ENCODE measurements at places on chromosomes 4 and X.

DNA sequence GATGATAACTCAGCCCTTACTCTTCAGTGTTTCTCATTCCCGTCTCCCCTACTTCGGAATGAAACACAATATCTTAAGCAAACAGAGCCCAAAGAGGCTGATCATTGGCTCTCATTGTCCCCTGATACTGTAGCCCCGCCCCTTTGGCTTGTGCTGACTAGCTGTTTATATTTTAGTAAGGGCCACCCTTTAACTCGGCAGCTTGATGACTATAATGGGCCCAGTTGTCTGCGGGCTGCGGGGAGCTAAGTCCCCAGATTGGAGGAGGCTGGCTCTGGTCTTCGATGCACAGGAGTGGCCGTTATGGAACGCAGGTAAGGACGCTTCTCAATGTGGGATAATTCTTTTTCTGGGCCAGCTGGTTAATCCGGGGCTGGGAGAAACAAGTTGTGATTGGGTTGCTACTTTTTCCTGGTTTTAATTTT, at the start of gene TRIM2:
Gene TRIM2, plus strand, starts transcription at position 197 of the 425 bp plus-strand sequence. Its CDS starts 88 bp downstream, at position 285.
- ATAC-seq, result no peak

- ATAC-seq, result no peak
Measured at GRCh38 chr4:153087671-153088194, 116.5 kb upstream of the TRIM2 start.

DNA sequence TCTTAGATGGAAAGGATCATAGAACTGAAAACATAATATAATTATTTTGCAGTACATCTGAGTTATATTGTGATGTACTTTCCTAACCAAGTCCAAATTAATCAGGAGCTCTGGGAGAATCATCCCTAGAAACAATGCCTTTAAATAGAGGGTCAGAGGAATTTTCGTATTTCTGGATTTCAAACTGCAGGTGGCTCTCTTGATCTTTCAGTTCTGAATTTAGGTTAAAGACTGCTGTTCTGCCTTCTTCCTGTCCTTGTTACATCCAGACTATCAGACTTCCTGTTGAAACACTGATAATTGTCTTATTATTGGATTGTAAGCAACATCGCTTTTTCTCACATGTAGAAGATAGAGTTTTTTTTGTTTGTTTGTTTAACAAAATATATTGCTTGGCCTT, 142.7 kb downstream of the RPA4 start:
- ATAC-seq, result no peak

DNA sequence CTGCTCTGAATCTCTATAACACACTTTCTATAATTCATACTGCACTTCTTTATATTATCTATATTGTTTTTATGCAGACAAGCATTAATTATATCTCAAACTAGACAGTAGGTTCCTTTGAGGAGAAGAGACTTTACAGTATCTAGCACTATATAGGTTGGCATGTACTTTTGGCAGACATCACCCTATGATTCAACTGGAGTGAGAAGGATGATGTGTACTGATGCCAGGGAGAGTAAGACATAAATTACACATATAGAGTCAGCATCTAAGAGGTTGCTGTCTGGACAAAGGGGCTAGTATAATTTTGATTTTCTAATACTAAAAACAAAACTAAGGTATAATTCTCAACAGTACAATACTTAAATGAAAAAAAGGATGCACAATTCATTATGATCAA, 5.1 kb upstream of the RBM41 start:
- no peak for ATAC-seq

GRCh38 chr4:31682796-31683195, 962.6 kb downstream of the PCDH7 start:
- no peak for ATAC-seq

DNA sequence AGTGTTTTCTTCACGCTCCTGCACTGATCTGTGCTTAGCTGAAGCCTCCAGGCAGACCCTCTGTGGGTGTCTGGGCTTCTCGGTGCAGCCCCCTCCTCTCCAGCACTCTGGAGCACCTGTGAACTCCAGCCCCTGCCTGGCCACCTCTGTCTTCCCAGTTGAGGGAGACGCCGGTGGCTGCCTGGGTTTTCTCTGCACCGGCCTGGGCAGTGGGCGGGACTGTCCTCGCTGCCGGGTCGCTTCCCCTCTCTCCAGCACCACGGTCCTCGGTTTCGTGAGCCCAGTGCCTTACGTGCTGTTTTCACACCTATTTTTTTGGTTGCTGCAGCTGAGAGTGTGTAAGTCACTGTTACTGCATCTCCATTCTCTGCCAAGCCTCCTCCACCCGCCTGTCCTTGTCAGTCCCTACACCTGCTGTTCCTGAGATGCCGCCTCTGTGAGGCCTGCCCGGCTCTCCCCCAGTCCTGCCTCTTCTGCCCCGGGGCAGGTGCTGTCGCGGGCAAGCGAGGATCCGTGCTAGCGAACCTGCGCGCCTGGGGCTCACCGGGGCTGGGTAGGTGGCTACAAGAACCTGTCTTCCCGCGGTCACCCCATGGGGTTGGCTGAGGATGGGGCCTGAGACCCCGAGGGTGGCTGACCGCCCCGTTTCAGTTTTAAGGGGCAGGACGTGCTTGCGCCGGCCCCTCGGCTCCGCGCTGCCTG, 2.4 kb upstream of the FGFRL1 start:
- ATAC-seq, result no peak

- ATAC-seq, result no peak
Measured at GRCh38 chrX:119573222-119573621, 1.1 kb upstream of the UBE2A start.

DNA sequence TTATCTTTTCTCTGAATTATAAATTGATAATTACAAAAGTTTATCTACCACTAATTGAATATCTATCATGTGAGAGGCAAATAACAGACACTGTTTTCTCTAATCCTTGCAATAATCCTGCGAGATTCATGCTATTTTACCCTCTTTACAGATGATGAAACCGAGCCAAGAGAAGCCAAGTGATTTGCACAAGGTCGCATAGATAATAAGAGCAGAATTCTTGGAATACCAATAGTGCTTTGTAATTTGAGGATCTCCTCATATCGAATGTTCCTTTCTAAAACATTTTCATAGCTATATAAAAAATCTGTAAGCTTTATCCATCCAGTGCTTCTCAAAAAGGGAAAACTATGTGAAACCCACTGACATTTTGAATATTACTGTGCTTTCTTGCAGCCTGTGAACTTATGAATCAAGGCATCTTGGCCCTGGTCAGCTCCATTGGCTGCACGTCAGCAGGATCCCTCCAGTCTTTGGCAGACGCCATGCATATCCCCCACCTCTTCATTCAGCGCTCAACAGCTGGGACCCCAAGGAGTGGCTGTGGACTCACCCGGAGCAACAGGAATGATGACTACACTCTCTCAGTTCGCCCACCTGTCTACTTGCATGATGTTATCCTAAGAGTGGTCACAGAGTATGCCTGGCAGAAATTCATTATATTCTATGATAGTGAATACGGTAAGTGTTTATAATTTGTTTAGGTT, 743.8 kb upstream of the ATOH1 start:
- no peak for ATAC-seq

DNA sequence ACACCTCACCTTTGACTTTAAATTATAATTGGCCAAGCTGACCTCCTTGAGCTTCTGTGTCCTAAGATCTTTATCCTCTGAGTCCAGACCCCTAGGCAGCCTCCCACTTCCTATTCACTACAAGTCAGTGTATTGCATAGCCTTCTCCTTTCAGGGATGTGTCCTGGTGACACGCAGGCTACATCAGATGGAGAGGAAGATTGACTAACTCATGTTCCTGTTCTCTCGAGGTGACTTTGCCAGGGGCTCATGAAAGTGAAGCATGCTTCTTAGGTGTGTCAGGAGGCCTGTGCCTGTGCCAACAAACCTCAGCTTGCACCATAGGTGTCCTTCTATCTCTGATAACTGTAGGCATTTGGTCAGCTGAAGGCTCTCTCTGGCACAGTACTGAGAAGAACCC, 195.7 kb upstream of the HS3ST1 start:
- no peak for ATAC-seq

DNA sequence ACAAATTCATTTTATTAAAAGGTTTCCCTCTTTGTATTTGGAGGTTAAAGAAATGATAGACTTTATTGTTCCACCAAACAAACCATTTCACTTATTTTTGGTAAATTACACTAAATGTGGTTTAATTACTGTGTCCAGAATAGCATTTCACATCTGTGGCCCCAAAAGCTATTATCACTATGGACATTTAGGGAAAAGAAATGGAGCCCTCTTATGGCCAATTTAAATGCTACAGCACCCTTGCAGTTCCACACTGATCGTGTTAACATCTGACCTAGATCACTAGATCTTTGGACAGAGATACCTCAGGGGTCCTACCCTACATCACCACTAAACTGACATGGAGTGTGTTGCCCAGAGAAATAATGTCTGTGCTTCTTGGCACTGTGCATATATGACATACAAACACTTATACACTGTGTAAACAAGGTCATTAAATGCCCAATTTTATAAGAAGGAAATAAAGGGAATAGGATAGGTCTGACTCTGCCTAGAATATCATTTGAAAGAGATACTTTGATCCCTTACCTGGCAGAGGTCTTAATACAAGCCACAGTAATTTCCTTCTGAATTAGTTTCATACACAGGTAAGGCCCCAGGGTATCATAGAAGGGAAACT, 163.9 kb downstream of the KDR start:
- no peak for ATAC-seq

- ATAC-seq, result no peak
Measured at GRCh38 chr4:181046809-181047208, 1196.4 kb upstream of the TENM3 start.

GRCh38 chrX:82412858-82413257, 1095.2 kb upstream of the POU3F4 start:
- ATAC-seq, result no peak

DNA sequence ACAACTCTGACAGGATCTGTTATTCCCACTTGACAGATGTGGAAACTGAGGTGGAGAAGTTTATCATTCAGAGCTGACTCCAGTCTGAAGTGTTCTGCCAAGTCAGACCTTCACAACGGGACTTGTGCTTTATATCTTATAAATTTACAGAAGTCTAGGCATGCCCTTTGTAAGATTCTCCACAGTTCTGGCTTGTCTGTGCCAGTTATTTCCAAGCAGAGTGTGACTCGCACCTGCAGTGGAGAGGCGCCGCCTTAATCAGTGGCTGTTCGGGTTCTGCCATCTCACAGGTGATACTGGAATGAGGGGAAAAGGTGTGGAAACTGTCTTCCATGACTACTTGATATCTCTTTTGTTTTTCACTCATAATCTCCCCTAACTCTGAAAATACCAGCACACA, 63.2 kb downstream of the CPEB2 start:
- ATAC-seq, result no peak

DNA sequence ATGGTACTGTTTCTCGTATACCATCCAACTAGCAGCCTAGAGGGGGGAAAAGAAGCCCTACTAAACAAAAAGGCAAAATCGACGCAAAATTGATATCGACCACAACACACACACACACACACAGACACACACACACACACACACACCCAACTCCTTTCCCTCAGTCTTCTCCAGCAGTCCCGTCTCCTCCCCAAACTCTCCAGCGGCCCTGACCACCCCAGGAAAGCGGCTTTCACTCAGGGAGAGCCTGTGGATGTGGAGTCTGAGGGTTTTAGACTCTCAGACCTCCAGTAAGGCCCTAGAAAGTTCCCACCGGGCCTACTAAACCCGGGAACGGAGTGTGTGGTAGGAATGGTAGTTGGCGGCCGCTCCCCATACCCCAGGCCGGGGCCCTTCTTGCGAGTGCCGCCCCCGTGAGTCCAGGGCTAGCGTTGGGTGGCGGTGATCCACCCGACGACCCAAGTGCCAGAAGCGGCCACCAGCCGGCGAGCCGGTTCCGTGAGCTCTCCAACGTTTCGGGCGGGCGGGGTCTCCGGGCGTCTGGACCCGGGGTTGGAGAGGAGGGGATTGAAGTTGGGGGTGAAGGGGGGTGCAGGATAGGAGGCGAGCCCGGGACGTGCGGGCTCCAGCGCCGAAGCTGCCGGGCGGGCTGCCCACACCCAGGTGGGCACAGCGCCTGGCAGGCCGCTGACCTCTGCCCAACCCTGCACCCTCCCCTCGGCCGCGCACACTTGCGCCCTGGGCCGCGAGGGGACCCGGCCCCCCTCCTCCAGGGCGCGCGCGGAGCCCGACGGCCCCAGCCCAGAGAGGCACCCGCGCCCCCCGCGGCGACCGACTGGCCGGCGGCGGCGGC, 13.7 kb downstream of the ARX start:
- no peak for ATAC-seq

GRCh38 chr4:48722509-48723446, 57.3 kb downstream of the FRYL start:
- ATAC-seq, result no peak

DNA sequence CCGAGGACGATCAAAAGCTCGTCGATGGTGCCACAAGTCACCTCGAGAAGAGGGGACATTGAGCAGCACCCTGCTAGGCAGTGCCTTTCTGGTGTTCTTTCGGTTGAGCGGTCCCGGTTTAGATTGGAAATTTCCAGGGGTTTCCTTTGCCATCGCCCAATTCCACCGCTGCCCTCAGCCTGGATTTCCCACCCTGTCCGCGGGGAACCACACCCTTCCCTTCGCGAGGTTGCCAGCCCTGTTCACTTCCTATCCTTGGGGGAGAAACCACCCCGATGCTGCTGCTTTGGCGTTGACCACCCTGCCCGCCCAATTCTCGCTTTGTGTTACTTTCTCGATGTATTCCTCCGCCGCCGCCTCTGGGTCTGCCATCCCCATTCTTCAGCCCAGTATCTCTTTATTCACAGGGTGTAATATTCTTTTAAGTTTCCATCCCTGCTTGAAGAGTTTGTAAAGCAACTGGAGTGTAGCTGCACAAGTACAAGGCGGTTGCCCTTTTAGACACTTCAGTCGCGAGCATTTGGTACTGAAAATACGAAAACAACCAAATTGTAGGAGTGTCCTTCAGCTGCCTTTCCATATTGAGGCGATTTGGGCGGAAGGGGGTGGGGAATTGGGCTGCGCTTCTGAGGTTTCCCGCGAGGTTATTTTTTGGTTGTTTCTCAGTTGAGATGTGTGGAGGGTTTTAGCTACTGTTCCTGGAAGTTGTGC, 1.1 kb downstream of the OGT start:
- no peak for ATAC-seq

DNA sequence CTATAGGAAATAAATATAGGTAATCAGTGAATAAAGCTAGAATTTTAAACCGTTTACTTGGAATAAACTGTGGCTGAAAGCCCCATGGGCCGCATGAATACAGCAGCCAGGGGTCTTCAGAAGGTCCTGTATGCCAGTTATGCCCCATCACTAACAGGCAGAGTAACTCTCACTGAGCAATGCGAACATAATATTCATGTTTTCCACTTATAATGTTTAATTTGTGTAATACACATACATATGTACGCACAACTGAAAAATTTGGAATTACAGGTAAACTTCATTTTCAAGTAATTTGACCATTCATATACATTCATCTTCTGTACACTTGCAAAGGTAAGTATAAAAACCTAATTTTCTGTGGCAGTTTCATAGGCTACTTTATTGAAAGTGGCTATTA, 526.2 kb upstream of the ATOH1 start:
- ATAC-seq, result no peak
